ENCODE measurements at places on chromosomes 4 and X.

GRCh38 chr4:152700151-152700550 is 20.4 kb upstream of the TMEM154 start:
- DNase-seq, result no peak

GRCh38 chr4:23235628-23236390 is 543.1 kb downstream of the GBA3 start:
- DNase-seq, result no peak

DNA sequence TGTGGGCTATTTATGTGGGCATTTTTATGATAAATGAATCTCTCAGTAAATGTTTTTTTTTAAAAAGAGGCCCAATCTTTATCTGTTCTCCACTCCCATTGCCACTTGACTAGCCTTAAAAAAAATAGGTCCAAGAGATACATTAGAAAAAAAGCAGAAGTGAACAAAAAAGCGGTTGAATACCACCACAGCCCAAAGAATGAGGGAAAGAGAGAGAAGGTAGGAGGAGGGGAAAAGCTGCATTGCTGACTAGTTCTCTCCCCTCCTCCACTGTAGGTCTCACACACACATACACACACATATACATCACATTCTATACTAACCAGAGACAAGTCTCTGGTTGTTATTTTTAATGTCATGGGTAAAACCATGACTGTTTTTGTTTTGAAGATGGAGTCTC is 95.8 kb upstream of the IL13RA1 start:
- no peak for DNase-seq

DNA sequence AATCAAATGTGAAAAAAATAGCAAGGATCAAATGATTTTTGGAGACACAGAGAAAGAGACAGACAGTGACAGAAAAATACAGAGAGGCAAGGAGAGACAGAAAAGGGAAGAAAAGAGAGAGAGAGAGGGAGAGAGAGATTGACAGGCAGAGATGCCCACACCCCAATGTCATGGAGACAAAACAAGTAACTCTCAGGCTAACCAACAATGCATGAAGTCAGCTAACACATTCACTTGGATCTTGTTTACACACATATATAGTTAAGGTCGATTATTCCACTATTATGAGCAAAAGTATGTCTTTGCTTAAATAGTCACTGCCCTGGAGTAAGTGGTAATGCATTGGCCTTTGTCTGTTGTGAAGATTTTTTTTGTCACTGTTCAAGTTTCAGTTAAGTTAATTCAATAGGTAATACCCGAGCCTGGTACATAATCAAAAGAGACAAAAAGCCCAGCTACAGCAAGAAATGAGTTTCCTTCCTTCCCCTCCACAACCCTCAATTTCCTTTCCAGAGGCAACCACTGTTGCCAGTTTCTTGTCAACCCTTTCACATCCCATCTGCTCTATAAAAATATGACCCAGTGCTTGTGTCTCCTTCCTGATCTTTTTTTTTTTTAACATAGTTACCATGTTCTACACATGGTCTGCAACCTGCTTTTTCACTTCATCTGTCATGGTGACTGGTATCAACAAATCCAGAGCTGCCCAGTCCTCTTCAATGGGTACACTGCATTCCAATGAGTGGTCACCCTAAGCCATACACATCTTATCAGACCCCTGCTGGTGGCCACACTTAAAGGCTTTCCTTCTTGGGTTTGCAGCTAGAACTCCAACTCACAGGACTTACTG is 52.1 kb downstream of the PROM1 start:
- no peak for DNase-seq

DNA sequence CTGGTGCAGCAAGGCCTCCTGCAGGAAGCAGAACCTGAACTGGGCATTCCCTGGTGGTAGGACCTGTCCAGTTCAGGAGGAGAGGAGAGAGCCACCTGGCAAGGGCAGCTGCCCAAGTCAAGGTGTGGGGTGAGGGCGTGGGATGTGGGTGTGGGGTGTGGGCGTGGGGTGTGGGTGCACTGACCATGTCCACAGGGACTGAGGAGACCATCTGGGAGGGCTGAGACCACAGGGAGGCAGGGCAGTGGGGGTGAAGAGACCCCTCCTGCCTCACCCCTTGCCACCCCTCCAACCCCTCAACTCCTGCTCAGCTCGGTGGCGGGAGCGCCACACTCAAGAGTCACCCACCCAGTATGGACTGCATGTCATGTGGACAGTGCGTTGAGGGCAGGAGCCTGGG is 117.9 kb downstream of the CPZ start:
- no peak for DNase-seq

DNA sequence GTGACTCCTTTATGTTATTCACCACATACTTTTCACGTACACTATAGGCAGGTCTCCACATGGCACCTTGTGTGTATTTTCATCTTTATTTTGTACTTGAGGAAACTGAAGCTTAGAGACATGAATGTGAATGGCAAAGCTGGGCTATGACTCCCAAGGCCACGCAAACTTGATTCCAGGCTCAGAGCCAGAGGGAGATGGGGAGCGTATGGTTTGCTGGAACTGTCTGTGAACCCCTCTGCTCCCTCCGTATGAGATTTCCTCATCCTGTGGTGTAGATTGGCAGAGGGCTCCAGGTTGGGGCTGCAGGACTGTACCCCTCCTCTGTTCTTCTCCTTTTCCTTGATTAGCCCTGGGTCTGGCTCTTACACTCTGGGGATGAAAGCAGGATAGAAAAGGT is 16.1 kb upstream of the STARD8 start:
- no peak for DNase-seq

- DNase-seq, result no peak
Measured at GRCh38 chrX:109719264-109719663, 13.8 kb downstream of the ACSL4 start.

GRCh38 chr4:185772391-185773093 is 39.5 kb downstream of the SORBS2 start:
- DNase-seq, result no peak

DNA sequence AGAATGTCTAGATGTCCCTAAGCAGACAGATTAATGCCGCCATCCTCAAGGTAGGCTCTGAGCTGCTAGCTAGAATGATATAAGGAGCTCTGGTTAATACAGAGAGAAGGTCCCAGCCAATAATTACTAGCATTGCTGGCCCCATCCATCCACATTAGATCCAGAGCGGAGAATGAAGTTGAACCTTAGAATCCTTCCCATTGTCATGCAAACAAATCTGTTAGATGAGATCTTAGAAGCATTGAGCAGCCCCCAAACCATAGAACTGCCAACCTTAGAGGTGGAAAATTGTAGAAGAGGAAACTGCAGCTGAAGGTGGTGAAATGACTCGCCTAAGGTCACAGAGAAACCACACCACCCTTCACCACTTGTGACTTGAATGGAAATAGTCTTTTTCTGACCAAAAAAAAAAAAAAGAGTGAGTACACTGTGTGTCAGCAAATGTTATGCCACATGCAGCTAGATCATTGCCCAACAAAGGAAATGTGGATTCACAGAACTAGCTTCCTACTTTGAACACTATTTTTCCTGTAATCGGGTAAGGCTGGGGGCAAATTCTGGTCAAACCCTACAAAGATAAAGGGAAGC is 162.1 kb downstream of the SMIM20 start:
- DNase-seq, result no peak

DNA sequence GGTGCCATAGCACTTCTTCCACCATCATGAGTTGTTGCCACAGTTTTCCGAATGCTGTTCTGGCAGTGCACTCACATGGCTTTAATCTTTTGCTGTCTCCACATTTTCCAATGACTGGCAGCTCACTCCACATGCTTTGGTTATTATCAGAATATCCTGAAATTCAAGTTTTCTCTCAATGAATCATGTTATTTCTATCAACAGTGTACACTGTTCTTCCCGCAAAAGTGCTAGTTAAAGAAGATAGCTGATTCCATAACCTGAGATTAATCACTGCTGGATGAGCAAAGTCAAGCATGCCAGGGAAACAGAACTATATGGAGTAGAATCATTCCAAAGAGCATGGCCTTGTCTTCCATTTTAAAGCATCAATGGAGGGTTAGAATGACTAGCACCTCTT is 14.6 kb upstream of the IL13RA2 start:
- no peak for DNase-seq

DNA sequence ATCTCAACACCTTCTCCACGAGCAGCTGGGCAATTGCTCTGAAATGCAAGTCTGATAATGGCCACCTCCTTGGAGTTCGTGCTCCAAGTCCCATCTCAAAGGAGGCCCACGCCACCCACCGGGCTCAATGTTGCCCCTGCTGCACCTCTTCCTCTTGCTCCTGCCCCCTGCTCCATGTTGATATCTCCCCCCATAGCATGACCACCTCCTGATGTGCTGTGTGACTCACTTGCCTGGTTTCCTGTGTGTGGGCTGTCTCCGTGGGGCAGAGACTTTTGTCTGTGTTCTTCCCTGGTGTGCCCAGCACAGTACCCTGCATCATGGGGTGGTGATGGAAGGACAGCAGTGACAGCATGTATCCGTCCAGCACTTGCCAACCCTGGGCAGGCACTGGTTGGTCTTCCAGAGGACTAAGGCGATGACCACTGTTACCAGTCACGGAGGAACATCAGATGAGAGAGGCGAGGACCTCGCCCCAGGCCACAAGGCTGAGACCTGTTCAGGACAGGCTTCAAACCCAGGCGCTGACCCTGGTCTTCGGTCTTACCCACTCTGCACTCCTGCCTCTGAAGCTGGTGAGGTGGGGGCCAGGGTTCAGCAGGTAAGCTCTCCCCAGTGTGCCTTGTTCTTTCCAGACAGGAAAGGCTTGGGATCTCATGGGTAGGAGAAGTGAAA is 104.6 kb upstream of the LRPAP1 start:
- no peak for DNase-seq

- no peak for DNase-seq
Measured at GRCh38 chr4:185566425-185566824, 31.1 kb upstream of the PDLIM3 start.

GRCh38 chr4:89296399-89296798 is 11.2 kb downstream of the GPRIN3 start:
- DNase-seq, result no peak

DNA sequence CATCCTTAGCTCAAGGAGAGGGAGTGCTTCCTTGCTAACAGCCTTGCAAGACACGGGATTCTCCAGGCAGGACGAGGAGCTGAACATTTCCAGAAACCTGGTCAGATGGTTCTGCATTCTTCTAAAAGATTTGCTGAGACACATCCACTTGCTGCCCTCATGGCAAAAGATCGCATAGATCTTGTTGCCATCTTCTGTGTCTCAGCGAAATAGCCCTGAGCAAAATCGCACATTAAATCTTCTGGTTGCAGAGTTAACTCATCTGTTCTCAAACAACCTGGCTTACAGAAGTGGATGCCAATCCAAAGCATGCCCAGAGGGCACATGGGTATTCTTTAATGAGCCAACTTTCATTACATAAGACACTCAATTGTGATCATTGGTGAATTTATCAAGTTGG is 167.5 kb downstream of the PRKX start:
- no peak for DNase-seq

DNA sequence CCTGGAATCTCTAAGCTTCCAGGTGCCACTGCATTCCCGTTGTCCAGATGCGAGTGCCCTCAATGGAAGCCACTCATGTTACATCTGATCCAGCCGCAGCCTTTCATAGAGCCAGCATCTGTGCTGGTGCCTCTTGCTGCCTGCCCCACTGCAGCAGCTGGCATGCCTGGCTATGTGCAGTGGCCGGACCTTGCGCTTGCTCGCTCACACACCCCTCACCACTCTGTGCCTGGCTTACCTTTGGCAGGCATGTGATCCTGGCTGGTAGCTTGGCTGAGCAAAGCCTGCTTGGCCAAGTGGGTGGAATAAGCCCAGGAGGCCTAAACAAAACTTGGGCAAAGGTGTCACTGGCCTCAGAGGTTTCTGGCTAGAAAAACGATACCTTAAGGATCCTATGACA is 59.5 kb upstream of the CDKN2AIP start:
- DNase-seq, result no peak

DNA sequence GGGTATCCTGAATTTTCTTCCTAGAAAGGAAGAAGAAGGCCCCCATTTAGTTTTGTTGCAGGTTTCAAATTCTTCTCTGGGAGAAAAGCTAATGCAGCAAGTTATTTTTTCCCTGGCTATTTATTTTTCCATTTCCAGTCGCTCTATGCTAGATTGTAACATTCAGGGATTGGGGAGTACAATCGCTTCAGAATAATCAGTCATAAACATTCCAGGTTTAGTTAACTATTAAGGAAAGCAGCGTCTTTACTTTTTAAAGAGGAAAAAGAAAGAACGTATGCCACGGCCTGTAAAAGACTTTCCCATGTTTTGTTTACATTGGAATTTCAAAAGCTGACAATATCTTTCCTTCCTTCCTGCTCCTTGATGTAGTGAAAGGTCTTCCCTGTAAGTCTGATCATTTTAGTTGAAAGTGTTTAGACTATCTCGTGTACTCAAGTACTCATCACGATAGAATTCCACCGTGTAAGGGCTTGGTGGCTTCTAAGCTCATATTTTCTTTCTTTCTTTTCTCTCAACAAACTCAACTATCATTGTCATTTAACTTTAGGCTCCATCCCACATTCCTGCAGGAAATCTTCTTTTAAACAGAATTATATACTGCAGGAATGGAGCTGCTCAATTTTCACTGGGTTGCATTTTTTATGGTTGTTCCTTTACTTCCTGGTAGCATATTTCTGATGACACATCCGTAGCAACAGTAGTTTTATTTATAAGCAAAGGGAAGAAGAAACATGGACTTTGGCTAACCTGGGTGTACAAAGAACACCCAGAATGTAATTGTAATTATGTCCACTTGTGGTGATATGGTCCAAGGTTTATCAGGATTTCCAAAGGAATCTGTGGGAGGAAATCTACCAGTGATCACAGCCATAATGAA is 213.1 kb upstream of the FAT1 start:
- DNase-seq, result no peak

- DNase-seq, result no peak
Measured at GRCh38 chrX:136203438-136203837, 47.8 kb downstream of the MAP7D3 start.

- no peak for DNase-seq
Measured at GRCh38 chr4:184287697-184288255, 70.1 kb upstream of the ENPP6 start.

- no peak for DNase-seq
Measured at GRCh38 chr4:81905971-81906370, 434.3 kb upstream of the RASGEF1B start.

Measured in stimulated activated CD4-positive, alpha-beta T cell treated with anti-CD3 and anti-CD28 coated beads, Interleukin-1b, Interleukin-23, amount 100 ng/mL, for 1 hour (primary cell).